WTC11 (cell line): ENCODE measurements at places on chromosomes 5 and 9.

- DNase-seq, result no peak
These were observed 8.3 kb downstream of the TRIM32 start for GRCh38 chr9:116695438-116695837.

DNA sequence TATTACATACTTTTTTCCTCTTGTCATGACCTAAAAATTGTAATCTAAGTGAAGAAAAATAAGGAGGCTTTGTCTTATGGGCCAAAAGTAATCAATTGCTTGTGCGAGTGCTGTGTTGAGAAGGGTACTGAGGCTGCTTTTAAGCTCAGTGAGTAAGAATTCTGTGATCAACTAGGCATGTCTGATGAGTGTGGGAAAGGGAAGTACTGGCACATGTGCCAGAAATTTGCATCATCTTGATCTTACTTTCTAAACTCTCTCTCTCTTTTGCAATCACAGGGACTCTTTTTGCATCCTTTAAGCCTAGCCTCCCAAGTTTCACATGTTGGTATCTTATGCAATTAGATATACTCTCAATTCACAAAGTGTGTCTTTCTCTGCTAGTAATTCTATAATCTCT is 329.9 kb downstream of the KIF4B start:
- DNase-seq, result no peak

DNA sequence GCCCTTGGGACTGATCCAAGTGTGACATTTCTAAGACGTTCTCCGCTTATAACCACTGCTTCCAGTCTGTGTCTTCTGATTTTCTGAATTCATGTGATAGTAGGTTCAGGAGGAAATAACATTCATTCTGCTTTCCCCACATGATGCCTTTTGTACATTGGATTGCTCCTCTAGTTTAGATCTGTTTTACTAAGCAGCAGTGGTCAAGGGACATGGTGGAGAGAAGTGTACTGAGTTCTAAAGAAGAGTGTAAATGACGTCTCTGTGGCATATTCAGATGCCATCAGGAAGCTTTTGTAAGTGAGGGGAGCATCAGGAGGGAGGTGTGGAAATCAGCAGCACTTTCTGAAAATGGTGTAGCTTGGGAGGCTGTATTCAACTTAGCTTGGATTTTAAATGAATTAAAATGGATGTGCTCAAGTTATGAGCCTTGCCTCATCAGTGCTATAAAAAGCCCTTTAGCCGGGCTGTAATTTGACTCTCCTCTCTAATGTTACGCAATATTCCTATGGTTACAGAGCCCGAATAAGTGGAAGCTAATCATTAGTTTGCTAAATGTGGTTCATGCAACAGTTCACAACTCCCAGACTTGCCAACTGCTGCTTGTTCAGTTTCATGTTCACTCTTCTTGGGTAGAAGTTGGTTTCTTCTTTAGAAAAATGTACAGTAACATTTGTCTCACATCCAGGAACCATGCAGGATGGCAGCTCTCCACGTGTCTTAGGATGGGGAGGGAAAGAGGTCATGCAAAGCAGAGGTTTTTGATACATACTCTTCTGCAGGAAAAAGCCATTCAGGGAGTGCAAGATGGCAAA is 281.3 kb downstream of the ARHGAP26 start:
- DNase-seq, result no peak

GRCh38 chr9:124458441-124458840 is 8.2 kb downstream of the ADGRD2 start:
- no peak for DNase-seq

DNA sequence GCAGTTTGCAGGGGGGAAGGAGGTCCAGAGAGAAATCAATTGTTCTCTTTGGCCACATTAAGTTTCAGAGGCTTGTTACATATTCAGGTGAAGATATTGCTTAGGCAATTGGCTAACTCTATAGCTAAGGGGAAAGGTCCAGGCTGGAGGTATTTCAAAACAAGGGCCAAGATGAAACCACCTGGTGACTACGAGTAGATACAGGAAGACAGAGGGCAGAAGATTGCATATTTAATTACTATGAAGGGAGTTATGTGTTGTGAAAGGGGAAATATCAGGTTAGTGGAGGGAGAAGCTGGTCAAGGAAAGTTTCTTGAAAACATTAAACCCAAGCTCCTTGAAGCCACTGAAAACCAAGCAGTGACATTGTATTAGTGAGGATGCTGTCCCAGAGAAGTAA is 1.9 kb upstream of the RAD23B start:
- DNase-seq, result no peak

DNA sequence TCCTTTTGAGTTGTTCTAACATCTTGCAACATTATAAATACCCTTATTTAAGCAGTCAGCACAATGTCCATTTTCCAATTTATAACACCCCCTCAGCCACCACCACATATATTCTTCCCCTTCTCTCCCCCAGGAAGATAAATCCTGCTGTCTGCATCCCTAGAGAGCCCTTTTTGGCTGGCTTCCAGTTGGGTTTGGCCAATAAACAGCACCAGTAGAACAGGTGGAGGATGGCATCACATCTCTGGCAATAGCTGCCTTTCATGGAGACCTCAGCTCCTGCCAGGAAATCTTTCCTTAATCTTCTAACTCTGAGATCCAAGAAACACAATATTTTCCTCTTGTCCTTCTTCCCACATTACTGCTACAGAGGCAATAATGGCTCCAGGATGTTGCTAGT is 53.7 kb downstream of the TRIM36 start:
- no peak for DNase-seq

DNA sequence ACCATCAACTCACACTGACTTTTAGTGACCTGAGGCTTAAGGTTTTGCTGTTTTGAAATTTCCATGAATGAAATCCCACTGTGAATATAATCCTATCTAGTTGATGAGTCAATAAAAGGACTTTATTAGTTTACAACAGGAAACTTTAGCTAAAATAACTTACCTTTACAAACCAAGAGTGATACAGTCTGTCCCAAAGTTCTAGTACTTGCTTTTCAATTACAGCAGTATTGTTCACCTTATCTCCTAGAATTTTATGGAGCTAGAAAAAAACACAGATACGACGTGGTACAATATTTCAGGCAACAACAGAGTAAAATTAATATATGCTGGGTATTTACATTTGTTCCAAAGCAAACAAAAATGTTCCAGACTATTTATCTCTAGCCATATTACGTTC is 46.9 kb upstream of the CTNNAL1 start:
- DNase-seq, result no peak

DNA sequence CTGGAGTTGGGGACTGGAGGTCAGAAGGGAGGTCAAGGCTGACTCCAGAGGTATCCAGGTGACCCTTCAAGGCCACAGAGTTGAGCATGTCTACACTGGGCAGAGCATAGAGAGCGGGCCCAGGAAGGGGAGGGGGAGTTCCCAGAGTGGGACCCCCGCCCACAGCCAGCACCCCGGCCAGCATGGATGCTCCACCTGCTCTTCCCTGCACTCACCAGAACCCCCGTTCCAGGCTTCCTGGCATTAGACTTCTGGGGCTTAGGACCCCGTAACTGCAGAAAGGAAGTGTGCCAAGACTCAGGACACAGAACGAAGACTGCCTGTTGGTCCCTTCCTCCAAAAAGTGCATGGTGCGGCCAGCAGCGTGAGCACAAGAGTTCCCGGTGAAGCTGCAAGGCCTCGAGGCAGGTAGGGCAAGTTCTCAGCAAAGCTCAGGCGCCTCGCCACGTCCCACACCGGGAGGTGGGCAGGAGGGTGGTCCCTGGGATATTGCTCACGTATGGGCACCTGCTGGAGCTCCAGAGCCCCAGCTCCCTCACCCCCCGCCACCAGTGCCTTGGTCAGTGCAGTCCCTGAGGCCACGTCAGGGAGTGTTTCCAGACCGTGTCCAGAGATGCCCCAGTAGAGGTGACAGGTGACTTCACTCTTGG is 13.8 kb downstream of the ABO start:
- no peak for DNase-seq

DNA sequence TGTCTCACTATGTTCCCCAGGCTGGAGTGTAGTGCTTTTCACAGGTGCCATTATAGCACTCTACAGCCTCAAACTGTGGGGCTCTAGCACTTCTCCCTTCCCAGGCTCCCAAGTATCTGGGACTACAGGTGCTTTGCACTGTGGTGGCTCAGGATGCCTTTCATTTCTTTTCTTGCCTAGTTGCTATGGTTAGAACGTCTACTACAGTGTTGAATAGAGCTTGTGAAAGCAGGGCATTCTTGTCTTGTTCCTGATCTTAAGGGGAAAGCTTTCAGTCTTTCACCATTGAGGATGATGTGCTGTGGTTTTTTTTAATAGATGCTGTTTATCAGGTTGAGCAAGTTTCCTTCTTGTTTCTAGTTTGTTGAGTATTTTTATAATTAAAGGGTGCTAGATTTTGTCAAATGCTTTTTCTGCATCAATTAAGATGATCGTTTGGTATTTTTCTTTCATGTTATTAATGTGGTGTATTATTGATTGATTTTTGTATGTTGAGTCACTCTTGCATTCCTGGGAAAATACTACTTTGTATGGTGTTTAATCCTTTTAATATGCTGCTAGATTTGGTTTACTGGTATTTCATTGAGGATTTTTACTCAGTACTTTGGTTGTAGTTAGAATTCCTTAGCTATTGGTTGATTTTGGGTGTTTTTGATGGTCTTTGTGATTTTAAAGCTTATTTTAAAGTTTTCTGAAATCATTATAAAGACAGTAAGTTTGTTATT is 35.6 kb downstream of the GPBP1 start:
- DNase-seq, result no peak

- DNase-seq, result no peak
These were observed 41.2 kb downstream of the ARHGEF37 start for GRCh38 chr5:149622466-149622865.

DNA sequence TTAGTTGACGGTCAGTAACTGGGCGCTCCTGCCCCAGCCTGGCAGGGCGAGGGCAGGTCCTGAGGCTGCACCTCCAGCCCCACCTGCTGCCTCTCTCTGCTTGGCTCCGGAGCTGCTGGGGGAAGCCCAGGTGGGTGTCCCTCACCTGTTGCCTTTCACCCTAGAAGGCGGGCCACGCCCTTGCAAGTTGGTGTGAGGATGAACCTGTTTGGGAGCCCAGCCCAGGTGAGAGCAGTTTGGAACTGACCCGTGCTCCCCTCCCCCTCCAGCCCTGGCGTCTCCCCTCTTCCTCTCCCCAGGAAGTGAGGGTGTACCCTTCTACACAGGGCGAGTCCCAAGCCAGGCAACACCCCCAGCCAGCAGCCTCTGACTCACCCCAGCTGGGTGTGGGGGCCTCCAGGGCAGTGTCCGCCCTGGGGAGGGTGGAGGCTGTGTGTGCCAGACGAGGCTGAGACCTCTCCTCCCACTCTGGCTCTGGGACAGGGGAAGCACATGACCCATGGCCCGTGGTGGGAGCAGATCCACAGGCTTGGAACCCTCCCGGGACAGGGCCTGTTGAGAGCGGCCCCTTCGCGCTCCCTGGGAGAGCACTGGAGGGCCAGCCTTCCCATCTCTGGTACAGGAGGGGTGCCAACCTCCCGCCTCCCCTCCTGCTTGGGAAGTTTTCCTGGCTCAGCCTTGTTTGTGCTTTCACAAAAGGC is 10.4 kb downstream of the LRRC8A start:
- DNase-seq, result no peak

GRCh38 chr5:177524539-177524900 is 7.8 kb upstream of the DDX41 start:
- DNase-seq, result no peak

DNA sequence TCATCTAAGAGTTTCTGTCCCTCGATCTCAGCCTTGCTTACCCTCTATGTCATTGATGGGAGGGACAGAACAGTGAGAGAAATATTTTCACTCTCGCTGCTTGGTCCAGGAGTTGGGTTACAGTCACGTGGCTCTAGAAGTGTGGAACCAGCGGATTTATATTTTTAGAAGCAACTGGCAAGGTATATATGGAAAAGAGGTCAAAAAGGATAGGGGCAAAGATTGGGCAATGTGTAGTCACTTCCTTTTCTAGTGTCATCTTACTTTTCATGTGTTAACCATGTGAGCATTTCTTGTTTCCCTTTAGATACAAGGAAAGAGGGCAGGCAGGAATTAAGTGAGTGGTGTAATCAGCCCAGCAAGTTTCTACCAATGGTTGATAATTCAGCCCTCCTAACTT is 111.5 kb upstream of the ZNF366 start:
- no peak for DNase-seq

GRCh38 chr9:129023036-129023907 is 4.9 kb downstream of the SH3GLB2 start:
- no peak for DNase-seq

DNA sequence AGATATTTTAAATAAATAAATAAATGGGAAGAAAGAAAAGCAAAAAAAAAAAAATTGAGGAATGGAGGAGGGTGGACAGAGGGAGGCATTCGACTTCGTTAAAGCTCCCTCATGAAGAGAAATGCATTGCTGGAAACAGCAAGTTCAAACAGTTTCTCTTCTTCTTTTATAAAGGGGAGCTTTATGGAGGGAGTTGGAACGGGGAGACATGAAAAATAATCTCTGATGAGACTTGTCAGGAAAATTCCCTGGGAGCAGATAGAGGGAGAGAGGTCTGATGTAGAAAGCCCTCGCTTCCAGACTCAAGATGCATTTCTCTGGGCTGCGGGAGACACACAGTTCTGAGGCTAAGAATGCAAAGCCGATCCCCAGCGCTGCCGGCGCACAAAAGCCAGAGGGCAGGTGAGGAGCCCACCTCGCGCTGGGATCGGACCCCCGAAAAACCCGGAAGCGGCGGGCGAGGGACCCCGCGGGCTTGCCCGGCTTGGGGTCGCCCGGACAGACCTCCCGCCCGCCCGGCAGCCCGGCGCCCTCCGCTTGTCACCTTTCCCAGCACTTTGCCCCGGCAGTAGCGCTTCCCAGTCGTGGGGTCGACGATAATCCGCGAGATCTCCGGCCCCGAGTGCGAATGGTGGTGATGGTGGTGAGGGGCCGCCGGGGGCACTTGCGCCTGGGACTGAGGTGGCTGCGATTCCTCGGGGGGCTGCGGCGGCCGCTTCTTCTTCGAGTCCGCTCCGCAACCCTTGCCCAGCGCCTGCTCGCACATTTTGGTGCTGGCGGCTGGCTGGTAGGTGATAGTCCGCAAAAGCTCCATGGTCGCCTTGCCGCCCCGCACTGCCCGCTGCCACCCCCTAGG is 512 bp downstream of the PLK2 start:
- DNase-seq, result peak; percentile 42

DNA sequence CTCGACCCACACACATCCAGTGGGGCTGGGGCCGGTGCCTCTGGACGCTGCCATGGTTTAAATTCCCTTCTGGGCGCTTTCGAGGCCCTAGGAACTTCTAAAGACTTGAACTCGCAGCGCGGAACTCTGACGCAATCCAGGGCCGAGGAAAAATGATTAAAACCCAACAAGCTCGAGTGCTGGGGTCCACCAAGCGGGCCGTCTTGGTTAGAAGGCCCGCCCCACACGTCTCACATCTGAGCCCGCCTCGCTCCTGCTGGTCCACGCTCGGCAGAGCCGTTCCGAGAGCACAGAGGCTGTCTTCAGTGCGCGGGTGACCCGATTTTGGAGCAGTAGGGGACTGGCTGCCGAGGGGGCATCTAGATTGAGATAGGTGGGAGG is 1.5 kb downstream of the CRHBP start:
- DNase-seq, result peak; percentile 30
